Frontal cortex (tissue), 4 donors: ENCODE measurements at places on chromosomes 5 and 9. TPM values are rescaled to one million over a fixed set of nuclear protein-coding genes. Genes with fewer than 3 reads are reported as not detected.

LCN9 gene
- not detected for total RNA-seq

CCL21 gene
- not detected for total RNA-seq

ADRB2 gene
- total RNA-seq, result 0.82 TPM

PRDM9 gene
- not detected for total RNA-seq

SLC34A3 gene
- total RNA-seq, result not detected

GCNT4 gene
- 2.4 TPM for total RNA-seq

OBP2B gene
- total RNA-seq, result not detected

PCDHA4 gene
- total RNA-seq, result 12.2 TPM

CCDC192 gene
- not detected for total RNA-seq

SREK1IP1 gene
- 31.0 TPM for total RNA-seq

AMBP gene
- 0.82 TPM for total RNA-seq

BHMT gene
- total RNA-seq, result 2.4 TPM

SLC27A6 gene
- 2.0 TPM for total RNA-seq

ARHGEF37 gene
- 1.2 TPM for total RNA-seq

DNAJB5 gene
- total RNA-seq, result 57.1 TPM

FOXI1 gene
- not detected for total RNA-seq

GPX8 gene
- 1.2 TPM for total RNA-seq

DPM2 gene
- total RNA-seq, result 11.4 TPM

GFI1B gene
- total RNA-seq, result 0.41 TPM

MEF2C gene
- total RNA-seq, result 1,165 TPM

ARL14EPL gene
- total RNA-seq, result not detected

PCDHGC3 gene
- 20.8 TPM for total RNA-seq

SMIM32 gene
- total RNA-seq, result 2.4 TPM

TJP2 gene
- 5.7 TPM for total RNA-seq

PCDHGB7 gene
- 10.6 TPM for total RNA-seq

RPL12 gene
- total RNA-seq, result 717 TPM

MCCC2 gene
- total RNA-seq, result 12.2 TPM

KDM3B gene
- total RNA-seq, result 81.9 TPM

ZNF300 gene
- 90.9 TPM for total RNA-seq

FGD3 gene
- total RNA-seq, result 17.9 TPM

KIF4B gene
- total RNA-seq, result 0.41 TPM

CDC20B gene
- not detected for total RNA-seq

WDR38 gene
- not detected for total RNA-seq

SOHLH1 gene
- total RNA-seq, result not detected

SNAPC4 gene
- total RNA-seq, result 5.7 TPM

COL27A1 gene
- 0.41 TPM for total RNA-seq

ROPN1L gene
- total RNA-seq, result 1.2 TPM

IFNA21 gene
- total RNA-seq, result not detected

LHX6 gene
- total RNA-seq, result 11.8 TPM

GKAP1 gene
- total RNA-seq, result 12.6 TPM

FRMPD1 gene
- total RNA-seq, result 0.41 TPM

SLC28A3 gene
- not detected for total RNA-seq

CNTFR gene
- 9.8 TPM for total RNA-seq

SNCAIP gene
- total RNA-seq, result 37.9 TPM

LSM11 gene
- total RNA-seq, result 90.1 TPM

RARS1 gene
- 236 TPM for total RNA-seq

C5orf52 gene
- not detected for total RNA-seq

SEMA5A gene
- total RNA-seq, result 9.0 TPM

SV2C gene
- total RNA-seq, result 2.9 TPM
